ENCODE measurements at places on chromosomes 16 and 17. TPM values are rescaled to one million over a fixed set of nuclear protein-coding genes. Genes with fewer than 3 reads are reported as not detected.
A peak's percentile ranks its signal among the peaks of the same experiment; 100 is the strongest.

DNA sequence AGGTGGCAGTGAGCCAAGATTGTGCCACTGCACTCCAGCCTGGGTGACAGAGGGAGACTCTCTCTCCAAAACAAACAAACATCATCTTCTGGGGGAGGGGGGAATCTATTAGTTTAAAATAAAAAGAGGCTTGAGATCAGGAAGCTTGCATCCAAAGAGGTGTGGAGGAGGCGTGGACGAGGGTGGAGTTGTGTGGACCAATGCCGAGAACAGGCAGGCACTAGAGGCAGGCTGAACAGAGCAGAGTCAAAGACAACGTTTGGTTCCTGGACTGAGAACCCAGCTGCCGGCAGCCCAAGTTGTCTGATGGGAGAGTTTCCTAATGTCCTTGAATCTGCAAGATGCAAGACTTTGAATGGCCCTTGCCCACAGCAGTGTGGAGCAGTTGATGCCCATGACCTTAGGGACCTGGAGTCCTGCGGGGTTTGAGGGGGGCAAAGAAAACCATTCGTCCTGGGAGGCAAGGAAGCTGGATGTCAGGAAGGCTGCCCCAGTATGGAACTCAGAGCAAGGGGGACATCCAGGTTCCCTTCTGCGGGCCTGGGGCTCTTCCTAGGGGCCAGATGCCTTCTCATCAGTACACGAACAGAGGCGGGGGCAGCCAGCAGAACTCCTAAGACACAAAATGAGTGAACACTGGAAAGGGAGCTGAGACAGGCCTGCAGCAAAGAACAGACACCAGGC lies 9.2 kb downstream of the TBC1D16 start:
- H3K27ac ChIP-seq, result no peak overlapping the region
- H3K27me3 ChIP-seq, result no peaks in the 10 kb centered on the region
- no peaks in the 10 kb centered on the region for H3K36me3 ChIP-seq

- H3K4me1 ChIP-seq, result no peaks in the 10 kb centered on the region
- H3K27ac ChIP-seq, result no peak overlapping the region
- H3K4me3 ChIP-seq, result no peak overlapping the region
- H3K36me3 ChIP-seq, result no peaks in the 10 kb centered on the region
- H3K27me3 ChIP-seq, result no peaks in the 10 kb centered on the region
These were observed 500.2 kb downstream of the CDH11 start for GRCh38 chr16:64621616-64622015.

The KRT35 gene
- total RNA-seq, result not detected

DNA sequence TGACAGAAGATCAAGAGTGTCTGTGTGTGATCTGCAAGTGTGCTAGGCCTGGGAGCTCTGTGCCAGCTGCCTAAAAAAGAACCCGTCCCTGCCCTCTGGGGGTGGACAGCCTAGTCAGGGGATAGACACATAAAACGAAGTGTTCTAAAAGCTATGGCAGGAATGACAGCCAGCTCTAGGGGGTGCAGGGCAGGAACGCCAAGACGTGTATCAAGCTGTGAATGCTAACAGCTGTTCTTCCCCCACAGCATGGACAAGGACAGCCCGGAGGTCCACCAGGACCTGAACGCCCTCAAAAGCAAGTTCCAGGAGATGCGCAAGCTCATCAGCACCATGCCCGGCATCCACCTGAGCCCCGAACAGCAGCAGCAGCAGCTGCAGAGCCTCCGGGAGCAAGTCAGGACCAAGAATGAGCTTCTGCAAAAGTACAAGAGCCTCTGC lies 5.1 kb downstream of the RASD1 start:
- H3K27ac ChIP-seq, result no peak overlapping the region
- peaks cover 23% of the 10 kb centered on the region for H3K36me3 ChIP-seq
- no peak overlapping the region for H3K4me3 ChIP-seq
- no peaks in the 10 kb centered on the region for H3K27me3 ChIP-seq
- no peaks in the 10 kb centered on the region for H3K4me1 ChIP-seq

DNA sequence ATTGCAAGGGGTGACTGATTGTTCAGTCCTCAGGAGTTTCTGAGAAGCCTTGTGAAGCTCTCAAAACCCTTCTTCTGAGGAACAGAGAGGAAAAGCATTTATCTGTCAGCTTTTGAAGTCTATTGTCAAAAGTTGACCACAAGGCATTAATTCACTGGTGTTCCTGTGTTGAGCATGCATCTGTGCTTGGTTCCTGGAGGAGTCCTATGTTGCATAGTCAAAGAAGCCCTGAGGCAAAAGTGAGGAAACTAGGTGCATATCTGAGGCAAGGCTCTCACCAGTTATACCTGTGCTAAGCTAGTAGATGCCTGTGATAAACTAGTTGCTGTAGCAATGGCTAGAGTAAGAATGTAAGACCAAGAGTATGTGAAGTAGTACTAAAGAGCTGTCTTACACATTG lies 1.8 kb upstream of the HEATR6 start:
- H3K4me3 ChIP-seq, result peak overlapping the region; percentile 75
- 0 out of 2 replicates have a peak, but pooled peaks cover 7% of the 10 kb centered on the region for H3K36me3 ChIP-seq
- no peak overlapping the region for H3K27ac ChIP-seq
- no peak for DNase-seq
- no peaks in the 10 kb centered on the region for H3K27me3 ChIP-seq

The TMEM92 gene
- 6.6 TPM for total RNA-seq

The PRKCA gene
- 18.8 TPM for total RNA-seq

GRCh38 chr17:732902-733720 lies 715 bp downstream of the TLCD3A start:
- no peak for DNase-seq
- H3K27ac ChIP-seq, result peak overlapping the region; percentile 84
- no peaks in the 10 kb centered on the region for H3K27me3 ChIP-seq
- peak overlapping the region; percentile 76 for H3K4me3 ChIP-seq
- H3K4me1 ChIP-seq, result peaks cover 22% of the 10 kb centered on the region

- no peaks in the 10 kb centered on the region for H3K27me3 ChIP-seq
- peaks cover 40% of the 10 kb centered on the region for H3K36me3 ChIP-seq
- no peaks in the 10 kb centered on the region for H3K4me1 ChIP-seq
- H3K27ac ChIP-seq, result no peak overlapping the region
These were observed 23.4 kb downstream of the NDEL1 start for GRCh38 chr17:8459107-8459506.

DNA sequence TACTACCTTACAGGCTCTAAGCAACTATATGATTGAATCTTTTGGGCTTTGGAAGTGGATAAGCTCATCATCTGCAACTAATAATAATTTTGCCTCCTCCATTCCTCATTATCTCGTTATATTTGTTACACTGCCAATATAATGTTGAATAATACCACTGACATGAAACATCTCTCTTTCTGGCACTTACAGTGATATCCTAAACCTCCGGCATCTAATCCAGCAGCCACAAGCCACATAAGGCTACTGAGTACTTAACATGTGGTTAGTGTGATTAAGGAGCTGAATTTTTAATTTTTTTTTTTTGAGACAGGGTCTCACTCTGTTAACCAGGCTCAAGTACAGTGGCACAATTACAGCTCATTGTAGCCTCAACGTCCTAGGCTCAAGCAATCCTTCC lies 9.6 kb downstream of the CDC42EP4 start:
- no peaks in the 10 kb centered on the region for H3K27me3 ChIP-seq
- DNase-seq, result no peak
- no peaks in the 10 kb centered on the region for H3K36me3 ChIP-seq
- no peak overlapping the region for H3K27ac ChIP-seq
- H3K4me1 ChIP-seq, result peaks cover 56% of the 10 kb centered on the region
